RKO (cell line): ENCODE measurements at places on chromosomes 11 and 22.

DNA sequence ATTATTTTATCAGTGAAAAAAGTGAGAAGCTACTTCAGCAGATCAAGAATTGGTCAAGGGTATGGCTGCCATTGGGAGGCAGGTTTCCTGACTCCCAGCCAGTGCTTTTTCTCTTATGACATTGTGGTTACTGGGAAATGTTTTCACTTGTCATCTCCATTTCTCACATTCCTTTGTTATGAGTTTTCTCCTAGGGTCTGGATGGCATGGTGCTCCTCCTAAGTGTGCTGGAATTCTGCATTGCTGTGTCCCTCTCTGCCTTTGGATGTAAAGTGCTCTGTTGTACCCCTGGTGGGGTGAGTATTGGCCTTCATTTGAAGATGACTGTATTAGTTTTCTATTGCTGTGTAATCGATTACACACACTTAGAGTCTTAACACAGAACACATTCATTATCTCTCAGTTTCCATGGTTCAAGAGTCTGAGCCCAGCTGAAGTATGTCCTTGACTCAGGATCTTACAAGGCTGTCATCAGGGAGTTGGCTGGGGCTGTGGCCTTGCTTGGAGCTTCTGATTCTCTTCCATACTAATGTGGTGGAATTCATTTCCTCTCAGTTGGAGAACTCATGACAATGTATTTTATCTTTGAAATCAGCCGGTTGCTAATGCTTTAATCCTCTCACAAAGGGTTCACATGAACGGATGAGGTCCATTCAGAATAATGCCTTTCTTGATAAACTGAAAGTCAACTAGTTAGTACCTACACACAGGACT, 21.0 kb upstream of the MS4A6E start:
- DNase-seq, result no peak

- DNase-seq, result no peak
Measured at GRCh38 chr22:39303358-39303757, 16.1 kb downstream of the RPL3 start.

DNA sequence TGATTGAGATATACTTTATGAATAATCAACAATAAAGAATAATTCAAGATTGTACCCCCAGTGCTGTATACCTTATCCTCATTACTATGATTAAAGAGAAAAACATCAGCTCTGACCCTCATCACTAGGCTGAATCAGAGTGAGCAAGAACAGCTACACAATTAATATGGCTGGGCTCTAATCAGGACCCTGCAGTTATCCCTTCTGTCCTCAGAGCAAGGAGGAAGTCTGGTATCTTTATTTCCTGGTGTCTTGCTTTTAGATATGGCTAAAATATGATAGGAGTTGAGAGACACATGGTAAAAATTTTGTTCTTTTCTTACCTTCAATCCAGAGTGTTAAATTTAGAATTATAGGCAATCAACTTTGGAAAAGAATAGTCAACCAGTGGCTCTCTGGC, 28.6 kb upstream of the GAB2 start:
- DNase-seq, result no peak

GRCh38 chr11:121559606-121560200, 106.9 kb upstream of the SORL1-AS1 start:
- DNase-seq, result no peak

GRCh38 chr11:75055511-75055910, 41.2 kb downstream of the OR2AT4 start:
- DNase-seq, result no peak

DNA sequence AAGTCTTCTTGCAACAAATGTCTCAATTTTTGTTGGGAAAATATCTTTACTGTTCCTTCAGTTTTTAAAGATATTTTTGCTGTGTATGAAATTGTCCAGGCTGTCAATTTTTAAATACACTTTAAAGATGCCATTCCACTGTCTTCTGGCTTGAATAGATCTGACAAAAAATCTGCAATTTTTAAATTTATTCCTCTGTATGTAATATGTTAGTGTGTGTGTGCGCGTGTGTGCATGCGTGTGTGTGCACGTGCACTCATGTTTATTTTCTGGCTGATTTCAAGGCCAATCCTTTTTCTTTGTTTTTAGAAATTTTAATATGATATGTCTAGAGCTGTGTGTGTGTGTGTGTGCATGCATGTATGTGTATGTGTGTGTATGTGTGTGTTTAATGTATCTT, 263.2 kb upstream of the SESN3 start:
- no peak for DNase-seq

DNA sequence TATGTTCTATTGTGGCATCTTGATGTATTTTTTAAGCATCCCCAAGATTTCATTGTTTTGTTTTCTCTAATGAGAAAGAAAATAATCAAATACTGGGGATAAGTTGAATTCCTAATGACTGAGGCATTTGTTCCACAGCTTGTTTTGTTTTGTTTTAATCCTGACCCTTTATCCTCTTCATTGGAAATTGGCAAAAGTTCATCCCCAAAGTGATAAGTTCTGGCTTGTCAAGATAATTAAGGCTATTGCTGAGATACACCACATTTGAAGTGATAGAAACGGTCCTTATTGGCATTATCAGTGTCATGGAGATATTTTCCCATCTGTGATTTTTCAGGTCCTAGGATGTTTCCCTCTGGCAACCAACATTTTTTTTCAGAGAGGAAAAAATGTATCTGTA, 65.0 kb downstream of the SLC36A4 start:
- DNase-seq, result no peak

DNA sequence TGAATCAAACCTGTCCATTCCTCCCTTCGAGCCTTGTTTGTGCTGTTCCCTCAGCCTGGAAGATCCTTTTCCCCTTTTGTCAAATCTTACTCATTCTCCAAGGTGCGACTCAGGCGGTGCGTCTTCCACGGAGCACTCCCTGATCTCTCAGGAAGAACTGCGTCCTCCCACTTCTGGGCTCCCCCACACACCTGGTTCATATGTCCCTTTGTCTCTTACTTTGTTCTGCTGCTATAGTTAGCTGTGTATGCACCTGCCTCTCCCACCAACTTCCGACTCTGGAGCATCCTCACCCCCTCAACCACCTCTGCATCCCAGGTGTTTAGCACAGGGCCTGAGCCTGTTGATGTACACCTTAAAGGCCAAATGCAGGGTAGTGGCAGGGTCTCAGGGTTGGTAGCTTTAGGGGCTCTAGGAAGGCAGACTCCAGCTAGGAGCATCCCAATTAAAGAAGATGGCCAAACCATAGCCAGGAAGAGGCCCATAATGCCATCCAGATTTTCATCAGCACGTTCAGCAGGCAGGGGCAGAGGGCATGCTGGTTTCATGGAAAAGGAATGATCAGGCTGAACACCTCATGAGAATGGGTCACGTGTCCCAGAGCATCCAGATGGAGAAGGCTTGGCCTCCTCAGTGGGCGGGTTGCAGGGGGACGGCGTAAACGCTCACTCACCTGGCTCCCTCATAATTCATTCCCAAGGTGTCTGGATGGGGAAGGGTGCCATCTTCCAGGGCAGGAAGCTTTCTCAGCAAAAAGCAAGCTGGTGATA, 20.1 kb downstream of the PTPN5 start:
- DNase-seq, result peak; percentile 30

GRCh38 chr11:132365650-132366049, 995.2 kb downstream of the NTM start:
- peak; percentile 28 for DNase-seq

DNA sequence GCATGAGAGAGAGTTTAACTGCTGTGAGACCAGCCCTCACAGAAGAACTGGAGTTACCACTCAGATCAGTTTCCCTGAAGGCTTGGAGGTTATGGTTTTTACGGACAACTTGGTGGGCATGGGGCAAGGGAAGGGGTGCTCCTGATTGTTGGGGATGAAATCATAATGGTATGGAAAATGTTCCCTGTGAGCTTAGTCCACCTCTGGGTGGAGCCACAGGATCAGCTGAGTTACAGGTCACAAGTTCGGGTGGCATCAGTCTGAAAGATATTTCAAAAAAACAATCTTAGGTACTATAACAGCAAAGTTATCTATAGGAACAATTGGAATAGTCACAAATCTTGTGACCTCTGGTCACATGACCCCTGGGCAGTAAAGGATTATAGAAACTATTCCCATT, 162.9 kb downstream of the DLG2 start:
- peak; percentile 19 for DNase-seq
